ENCODE measurements at places on chromosomes 6 and 20.

DNA sequence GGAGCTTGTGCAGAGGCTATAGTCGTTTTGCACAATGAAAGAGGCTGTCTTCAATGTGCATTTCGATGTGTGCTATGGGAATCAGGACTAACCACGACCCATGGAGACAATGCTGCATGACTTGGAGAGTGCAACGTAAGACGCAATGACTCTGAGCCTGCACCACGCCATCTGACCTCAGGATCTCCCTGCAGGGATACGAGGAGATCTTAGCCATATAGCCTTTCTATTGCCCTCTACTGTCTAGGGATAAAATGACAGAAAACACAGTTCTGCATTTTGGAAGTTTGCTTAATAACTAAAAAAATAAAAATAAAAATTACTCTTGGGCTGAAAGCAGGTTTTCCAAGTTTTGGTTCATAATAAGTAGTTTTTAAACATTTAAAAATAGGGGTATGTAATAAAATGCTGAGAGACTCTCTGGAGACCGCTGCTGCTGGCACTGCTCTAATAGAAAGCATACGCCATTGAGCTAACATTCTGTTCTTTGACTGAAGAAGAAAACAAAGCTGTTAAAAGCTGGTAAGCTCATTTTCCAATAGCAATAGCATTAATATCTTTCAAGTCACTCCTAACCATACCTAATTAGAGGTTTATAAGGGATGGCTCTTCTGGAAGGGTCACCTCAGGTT, 87.2 kb downstream of the PDE7B start:
- DNase-seq, result no peak

DNA sequence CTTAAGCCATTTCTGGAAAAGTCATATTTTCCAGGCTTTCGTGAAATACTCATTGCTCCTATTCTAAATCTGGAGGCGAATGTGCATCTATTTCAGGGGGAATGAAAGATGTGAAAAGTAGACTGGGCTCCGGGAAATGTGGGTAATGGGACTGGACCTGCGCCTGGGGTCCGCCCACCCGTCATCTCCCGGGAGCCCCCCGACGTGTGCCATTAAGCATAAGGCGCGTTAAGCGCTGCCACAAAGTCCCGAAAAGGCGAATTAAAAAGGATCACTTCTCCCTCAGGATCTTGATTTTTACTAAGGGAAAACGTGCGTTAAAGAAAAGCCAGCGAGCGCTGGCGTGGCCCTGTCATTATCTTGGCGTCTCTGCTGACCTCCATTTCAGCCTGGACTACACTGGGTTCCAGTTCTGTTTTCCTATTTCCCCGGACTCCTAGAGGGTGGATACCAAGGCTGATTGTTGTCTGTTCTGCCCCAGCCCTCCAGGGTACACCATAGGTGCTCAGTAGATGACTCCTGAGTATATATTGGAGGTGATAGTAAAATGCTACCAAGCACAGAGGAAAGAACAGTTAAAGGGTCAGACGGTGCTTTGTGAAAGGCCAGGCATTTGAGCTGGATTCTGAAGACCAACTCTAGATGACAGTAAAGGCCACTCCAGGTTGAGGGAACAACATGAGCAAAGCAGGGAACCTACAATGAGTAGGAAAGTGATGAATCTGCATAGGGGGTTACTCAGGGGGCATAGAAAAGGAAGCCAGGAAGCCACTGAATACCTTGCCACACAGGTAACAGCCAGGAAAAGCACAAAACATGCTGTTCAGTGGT, 89.2 kb upstream of the ARID1B start:
- DNase-seq, result no peak

- no peak for DNase-seq
Observed at GRCh38 chr6:33189625-33190448, 2.4 kb downstream of the COL11A2 start.

DNA sequence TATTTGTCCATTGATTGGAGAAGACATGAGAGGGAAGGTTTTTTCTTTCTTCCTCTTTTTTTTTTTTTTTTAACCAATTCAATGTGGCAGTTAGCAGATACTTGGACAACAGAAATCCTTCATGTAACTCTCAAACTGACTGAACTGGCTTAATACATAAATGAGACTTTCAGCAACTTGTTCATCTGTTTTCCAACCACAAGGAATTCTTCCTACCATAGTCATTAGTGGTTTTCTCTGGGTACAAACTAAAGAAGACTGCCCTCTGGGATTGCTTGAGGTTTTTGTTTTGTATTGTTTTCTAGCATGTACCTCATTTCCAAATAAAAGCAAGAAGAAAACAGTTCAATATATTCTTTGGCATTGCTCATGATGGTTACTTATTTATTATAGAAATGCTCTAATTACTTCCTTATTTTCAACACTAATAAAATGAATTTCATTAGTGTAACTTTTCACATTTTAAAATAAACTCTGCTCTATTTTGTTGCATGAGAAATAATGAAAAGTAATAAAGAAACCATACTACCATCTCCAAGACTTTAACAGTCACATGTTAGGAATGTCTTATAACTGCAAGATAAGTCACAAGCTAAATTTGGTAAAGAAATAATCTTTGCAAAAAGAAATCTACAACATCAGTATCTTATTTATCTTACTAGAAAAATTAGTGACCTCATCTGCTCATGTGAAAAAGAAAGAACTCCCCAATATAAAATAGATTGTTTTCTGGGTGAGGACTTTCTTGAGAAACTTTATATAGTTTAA, 52.0 kb downstream of the ME1 start:
- no peak for DNase-seq

Measured in suprapubic skin (tissue), 4 donors.